A172 (cell line): ENCODE measurements at places on chromosomes 7 and 10. TPM values are rescaled to one million over a fixed set of nuclear protein-coding genes. Genes with fewer than 3 reads are reported as not detected.

The ZNF655 gene
- 90.2 and 92.1 TPM in 2 replicates for total RNA-seq

DNA sequence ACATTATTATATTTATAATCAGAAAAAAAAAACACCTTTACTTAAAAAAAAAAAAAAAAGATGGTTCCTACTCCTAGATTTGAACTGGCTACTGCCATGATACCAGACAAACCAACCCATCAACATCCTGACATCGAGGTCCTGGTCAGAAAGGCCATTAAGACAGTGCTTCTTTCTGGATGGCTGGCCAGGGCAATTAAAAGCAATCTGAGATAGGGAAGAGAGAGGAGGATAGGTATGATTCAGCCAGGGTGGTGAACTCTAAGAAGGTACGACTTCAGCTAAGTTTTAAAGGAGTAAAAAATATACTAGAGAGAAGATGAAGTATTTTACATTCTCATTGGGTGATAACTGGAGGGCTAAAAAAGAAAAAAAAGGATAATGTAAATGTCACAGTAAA is 139.0 kb downstream of the DOCK4 start:
- no peak for DNase-seq

GRCh38 chr10:43254881-43255633 is 11.8 kb downstream of the RASGEF1A start:
- no peak for DNase-seq

DNA sequence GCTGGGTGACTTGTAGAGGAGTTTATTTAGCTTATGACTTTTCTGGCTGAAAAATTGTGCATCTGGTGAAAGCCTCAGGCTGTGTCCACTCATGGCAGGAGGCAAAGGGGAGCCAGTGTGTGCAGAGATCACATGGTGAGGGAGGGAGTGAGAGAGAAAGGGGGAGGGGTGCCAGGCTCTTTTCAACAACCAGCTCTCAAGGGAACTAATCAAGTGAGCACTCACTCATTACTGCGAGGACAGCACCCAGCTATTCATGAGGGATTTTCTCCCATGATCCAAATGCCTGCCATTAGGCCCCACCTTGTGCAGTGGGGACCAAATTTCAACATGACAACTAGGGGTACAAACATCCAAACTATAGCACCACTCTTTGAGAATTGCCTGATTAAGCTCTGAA is 590.2 kb downstream of the MAGI2 start:
- DNase-seq = no peak

DNA sequence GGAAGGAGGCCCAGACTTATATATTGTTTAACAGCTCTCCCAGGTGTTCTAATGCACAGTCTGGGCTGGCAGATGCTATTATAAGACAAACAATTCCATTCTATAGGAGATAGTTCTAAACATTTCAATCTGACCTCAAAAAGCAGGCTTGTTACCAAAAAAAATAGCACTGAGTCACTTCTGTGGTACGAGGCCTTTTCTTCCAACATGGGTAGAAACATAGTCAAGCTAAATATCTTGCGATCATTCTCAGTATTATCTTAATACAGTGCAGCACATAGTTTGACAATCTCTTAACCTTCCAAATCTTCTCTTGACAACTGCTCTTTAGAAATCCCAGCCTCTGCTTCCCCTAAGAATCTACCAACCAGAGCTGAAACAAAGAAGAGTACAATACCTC is 46.6 kb upstream of the MKX start:
- no peak for DNase-seq

GRCh38 chr7:44284881-44285541 is 40.4 kb downstream of the CAMK2B start:
- no peak for DNase-seq
